ENCODE measurements at places on chromosomes 2 and 18.

- DNase-seq, result peak; percentile 58
Observed at GRCh38 chr2:207230261-207231105, 64.7 kb upstream of the KLF7 start.

DNA sequence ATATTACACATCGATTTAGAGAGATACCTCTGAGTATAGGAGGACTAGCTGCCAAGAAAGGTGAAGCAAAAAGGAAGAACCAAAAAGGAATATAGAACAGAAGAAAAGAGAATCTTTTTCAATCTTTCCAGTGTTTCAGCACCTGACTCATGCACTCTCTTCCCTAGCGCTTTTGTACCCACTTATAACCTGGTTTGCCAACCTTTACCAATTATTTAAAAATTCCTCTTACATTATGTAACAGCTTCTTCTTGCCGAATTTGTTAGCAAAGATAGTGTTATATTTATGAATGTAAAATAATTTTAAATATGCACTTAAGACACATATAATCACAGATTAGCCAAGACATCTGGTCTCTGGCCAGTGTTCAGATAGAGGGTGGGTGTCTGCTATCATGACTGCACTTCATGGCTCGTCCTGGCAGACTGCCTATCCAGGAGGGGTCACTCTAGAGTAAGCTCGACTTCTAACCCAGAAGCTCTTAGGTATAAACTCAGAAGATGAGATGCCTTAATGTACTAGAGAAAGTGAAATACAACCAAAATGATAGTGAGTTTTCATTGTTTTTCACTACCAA, 122.9 kb downstream of the ATAD2B start:
- peak; percentile 41 for DNase-seq

GRCh38 chr2:24409700-24410556, 49.6 kb upstream of the ITSN2 start:
- peak; percentile 48 for DNase-seq

DNA sequence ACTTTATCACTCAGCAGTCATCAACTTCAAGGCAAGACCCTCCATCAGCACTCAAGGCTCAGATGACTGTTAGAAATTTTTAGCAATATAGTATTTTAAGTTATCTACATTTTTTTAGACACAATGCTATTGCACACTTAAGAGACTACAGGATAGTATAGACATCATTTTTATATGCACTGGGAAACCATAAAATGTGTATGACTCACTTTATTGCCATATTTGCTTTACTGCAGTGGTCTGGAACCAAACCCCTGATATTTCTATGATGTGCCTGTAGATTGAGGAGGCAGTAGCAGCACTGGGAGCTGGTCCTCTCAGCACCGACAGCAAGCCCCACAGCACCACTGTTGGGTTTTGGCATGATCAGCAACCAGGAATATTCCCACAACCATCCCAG, 264.8 kb upstream of the HNRNPA3 start:
- no peak for DNase-seq

DNA sequence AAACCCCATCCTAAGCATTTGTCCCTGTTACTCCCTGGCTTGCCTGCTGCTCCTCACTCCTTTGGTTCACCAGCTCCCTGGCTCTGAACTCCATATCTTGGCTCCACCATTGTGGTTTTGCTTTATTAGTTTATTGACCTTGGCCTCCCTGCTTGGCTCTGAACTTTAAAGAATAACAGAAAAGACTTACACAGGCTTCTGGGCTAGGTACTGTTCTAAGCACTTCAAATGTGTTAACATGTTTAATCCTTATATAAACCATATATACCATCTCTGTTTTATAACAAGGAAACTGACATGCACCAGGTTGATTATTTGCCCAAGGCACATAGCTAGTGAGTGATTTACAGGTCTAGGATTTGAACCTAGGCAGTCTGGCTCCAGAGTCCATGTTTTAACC, 149.7 kb upstream of the CAPN13 start:
- no peak for DNase-seq

DNA sequence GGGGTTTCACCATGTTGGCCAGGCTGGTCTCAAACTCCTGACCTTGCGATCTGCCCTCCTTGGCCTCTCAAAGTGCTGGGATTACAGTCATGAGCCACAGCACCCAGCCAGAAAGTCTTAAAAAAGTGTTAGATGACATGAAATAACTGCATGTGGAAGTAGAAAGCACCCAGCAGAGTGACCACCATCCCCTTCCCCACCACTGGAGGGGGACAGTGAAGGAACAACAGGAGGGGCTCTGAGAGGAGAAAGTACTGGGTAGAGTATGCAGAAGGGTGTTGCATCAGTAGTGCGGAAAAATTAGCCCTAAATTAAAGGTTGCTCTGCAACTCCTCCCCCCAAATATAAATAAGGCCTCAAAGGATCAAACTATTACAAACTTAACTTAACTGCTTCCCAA, 230.5 kb downstream of the ZNF521 start:
- peak; percentile 34 for DNase-seq

- DNase-seq, result no peak
Observed at GRCh38 chr2:26613241-26614215, 27.6 kb downstream of the CIB4 start.

DNA sequence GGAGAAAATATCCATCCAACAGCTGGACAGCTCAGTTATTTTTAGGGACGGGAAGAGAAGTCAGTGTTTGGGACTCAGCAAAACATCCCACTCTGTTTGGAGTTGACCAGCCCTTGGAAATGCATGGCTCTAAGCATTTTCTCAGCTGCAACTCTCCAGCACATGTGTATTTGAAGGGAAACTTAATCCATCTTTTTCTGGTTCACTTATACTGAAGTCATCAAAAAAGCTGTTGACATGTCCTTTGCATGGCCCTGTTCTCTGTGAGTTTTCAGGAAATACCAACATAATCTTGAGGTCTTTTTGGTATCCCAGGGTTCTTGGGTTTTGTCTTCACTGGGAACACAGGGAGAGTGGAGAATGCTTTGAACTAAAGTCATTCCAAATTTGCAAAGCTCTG, 91.9 kb upstream of the CELF4 start:
- no peak for DNase-seq
